ENCODE measurements at places on chromosomes 6 and 20. TPM values are rescaled to one million over a fixed set of nuclear protein-coding genes. Genes with fewer than 3 reads are reported as not detected.

Gene DCDC2
- total RNA-seq: not detected

Gene RBPJL
- total RNA-seq: not detected

Gene AHCY
- 157 TPM for total RNA-seq

Gene SEL1L2
- total RNA-seq: 0.23 TPM

Gene TNXB
- 1.1 TPM for total RNA-seq

Gene FOXP4
- 1.9 TPM for total RNA-seq

Gene ZNF337
- total RNA-seq: 16.3 TPM

Gene COL9A1
- total RNA-seq: not detected

Gene PRKN
- 3.9 TPM for total RNA-seq

Gene TNFRSF6B
- total RNA-seq: 7.8 TPM

Gene LCA5
- 2.1 TPM for total RNA-seq

Gene ENTPD6
- total RNA-seq: 44.9 TPM

Gene COL19A1
- not detected for total RNA-seq

Gene DYNLT2
- total RNA-seq: 0.45 TPM

Gene BMP6
- 173 TPM for total RNA-seq

Gene CDH26
- 0.23 TPM for total RNA-seq

Gene CRISP2
- not detected for total RNA-seq

Gene LY6G6F
- total RNA-seq: not detected

Gene PLAGL2
- total RNA-seq: 0.59 TPM

Gene MUC22
- total RNA-seq: not detected

Gene MAK
- not detected for total RNA-seq

Gene RIPOR3
- total RNA-seq: 1.1 TPM

Gene SPATA25
- total RNA-seq: 0.60 TPM

All from smooth muscle cell of the coronary artery (primary cell).